NCI-H2029 treated with DMSO at 0.1 percent for 48 hours (cell line): ENCODE measurements at places on chromosomes 13 and 19.

- no peak for DNase-seq
Observed at GRCh38 chr19:48719263-48720171, at the start of gene MAMSTR. MAMSTR (minus strand) TSS chr19:48719725; CDS start chr19:48719031, 694 bp downstream.

- no peak for DNase-seq
Observed at GRCh38 chr19:13869281-13869680, 7.7 kb upstream of the NANOS3 start.

- no peak for DNase-seq
Observed at GRCh38 chr19:57267291-57267690, 13.0 kb upstream of the ZNF460 start.

GRCh38 chr13:99978799-99979452 is 2.7 kb upstream of the ZIC2 start:
- no peak for DNase-seq

DNA sequence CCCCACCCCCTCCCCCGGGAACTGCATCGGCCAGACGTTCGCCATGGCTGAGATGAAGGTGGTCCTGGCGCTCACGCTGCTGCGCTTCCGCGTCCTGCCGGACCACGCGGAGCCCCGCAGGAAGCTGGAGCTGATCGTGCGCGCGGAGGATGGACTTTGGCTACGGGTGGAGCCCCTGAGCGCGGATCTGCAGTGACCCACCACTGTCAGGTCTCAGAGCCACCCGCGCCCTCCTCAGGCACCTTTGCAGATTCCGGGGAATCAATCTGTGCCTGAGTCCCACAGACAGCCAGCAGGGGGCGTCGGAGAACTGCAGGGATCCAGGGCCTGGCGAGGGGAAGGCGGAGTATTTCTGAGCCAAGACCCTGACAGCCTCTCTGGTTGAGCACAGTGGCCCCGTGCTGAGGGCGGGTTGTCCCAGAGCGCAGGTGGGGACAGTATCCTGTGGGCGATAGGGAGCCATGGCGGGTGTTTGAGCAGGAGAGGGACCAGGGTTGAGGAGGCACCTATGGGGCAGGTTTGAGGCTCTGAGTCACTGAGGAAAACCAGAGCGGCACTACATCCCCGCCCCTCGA is 30.4 kb upstream of the CYP4F8 start:
- peak; percentile 23 for DNase-seq

DNA sequence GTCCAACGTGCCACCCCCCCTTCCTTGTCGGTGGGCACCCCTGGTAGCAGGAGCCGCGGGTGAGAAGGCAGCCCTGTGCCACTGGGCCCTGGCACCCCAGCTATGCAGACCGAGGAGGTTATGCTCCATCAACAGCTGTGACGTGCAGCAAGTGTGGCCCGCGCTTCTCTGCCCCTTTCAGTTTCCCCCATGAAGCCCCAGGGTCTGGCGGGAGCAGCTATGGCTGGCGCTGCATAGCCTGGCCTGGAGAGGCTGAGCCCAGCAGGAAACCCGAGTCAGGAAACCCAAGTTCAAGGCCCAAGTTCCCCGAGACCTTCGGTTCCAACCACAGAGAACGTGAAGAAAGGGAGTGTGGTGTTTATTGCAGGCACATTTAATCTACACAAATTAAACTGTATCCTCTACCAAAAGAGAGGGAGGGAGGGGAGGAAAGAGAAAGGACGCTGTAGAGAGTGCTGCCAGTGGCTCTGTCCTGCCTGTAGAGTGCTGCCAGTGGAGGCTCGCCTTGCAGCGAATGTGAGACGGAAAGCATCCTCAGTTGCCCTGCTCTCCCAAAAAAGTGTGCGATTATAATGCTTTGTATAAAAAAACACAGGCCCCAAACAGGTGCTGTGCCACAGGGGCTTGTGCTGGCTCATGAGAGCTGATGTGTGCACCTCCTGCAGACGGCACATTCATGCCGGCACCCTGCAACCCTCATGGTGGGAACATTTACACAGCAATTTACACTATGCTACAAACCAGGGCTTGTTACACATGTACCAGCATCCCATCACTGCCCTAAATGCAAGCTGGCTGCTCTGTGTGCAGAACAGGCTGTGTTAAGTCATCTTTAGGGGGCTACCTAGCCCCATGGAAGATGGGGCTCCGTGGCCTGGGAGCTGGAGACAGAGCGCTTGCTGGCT is 16.3 kb downstream of the POP4 start:
- DNase-seq = no peak

- no peak for DNase-seq
Observed at GRCh38 chr19:7605490-7606222, 10.0 kb downstream of the CAMSAP3 start.

DNA sequence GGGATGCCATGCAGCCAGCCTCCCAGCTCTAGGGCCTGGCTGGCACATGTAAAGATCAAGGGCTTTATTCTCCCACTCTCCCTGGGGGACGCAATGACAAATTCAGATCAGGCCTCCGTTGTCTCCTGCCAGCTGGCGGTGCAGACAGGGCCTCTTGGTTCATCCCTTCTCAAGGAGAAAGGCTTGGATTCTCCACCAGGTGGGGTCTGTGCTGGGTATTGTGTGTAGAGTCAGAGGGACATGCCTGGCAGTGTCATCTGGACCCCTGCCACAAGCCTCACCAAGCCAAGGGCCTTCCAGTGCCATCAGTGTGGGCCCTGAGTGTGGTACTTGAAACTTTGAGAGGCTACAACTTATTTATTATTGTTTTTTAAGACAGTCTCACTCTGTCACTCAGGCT is 8.4 kb upstream of the PTPRS start:
- DNase-seq = no peak

GRCh38 chr19:6599866-6600454 is 9.0 kb upstream of the CD70 start:
- DNase-seq = no peak

DNA sequence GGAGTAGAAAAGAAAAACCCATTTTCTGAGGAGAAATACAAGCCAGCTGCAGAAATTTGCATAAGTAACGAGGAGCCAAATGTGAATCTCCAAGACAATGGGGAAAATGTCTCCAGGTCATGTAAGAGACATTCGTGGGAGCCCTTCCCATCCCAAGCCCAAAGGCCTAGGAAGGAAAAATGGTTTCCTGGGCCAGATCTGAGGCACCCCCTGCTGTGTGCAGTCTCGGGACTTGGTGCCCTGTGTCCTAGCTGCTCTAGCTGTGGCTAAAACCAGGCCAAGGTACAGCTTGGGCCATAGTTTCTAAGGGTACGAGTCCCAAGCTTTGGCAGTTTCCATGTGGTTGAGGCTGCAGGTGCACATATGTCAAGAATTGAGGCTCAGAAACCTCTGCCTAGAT is 444.9 kb downstream of the PCDH20 start:
- no peak for DNase-seq

DNA sequence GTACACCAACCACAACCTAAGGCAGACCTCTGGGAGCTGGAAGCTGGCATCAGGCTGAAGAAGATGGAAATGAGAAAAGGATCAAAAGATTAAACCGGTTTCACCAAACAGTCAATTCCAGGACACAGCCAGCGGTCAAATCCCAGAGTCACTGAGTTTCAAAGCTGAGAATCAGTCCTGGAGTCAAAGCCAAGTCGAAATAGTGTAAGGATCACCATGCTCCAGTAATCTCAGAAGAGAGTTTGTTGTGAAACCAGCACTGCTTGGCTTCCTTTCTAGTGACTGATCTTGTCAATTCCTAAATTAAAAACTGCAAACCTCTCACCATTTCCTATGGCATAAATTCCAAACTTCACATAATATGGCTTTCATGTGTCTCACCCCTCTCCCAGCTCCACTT is 198.8 kb downstream of the GPC6 start:
- no peak for DNase-seq

DNA sequence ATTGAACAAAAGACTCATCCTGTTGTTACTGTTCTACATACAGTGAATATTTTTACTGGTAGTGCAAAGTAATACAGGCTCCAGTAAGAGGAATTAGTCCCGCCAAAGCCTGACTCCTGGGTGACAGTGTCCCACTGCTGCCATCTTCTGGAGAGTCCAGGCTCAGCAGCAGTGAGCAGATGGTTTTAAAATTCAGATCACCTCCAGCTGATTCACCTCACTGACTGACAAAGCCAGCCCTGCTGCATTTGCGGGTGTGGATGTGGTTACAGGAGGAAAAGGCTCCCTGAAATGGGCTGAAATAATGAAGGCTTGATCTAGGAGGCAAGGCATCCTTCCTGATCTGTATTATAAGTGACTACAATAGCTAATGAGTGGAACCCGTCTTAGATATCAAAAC is 18.3 kb downstream of the PABPC3 start:
- peak; percentile 22 for DNase-seq
